ENCODE measurements at places on chromosomes 12 and 14.

GRCh38 chr14:68140076-68140741 lies 320.6 kb downstream of the RAD51B start:
- no peak for DNase-seq

GRCh38 chr14:37129047-37129446 lies 43.4 kb downstream of the SLC25A21 start:
- no peak for DNase-seq

GRCh38 chr12:68641138-68641537 lies 30.4 kb downstream of the RAP1B start:
- peak; percentile 52 for DNase-seq

DNA sequence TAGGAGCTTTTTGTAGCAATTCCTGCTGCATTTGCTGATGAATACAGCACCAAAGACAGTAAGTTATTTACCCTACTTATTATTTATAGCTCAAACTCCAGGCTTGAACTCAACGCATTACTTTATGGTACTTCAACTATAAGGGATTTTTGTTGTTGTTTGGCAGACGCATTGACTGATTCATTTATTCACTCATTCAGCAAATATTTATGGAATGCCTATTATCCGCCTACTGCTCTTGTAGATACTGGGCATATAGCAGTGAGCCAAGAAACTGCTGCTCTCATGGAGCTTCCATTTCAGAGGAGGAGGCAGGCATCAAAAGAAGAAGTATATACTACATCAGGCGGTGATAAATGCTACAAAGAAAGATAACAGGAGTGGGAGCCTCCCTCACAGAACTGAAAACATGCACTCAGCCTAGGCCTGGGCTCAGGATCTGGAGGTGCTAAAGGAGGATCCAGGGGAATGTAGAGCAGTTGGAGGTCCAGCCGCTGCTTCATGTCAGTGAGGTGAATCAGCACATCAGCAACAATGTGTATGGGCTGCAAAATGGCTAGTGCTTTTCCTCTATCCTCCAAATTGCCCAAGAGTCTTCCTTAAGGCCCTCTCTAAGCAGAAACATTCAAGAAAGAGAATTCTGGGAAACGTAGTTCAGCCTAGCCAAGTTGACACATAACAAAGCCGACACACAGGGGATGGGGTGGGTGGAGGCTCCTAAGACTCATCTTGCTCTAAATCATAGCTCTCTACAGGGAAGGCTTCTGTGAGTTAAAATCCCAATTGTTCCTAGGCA lies 157.5 kb downstream of the NRXN3 start:
- no peak for DNase-seq

DNA sequence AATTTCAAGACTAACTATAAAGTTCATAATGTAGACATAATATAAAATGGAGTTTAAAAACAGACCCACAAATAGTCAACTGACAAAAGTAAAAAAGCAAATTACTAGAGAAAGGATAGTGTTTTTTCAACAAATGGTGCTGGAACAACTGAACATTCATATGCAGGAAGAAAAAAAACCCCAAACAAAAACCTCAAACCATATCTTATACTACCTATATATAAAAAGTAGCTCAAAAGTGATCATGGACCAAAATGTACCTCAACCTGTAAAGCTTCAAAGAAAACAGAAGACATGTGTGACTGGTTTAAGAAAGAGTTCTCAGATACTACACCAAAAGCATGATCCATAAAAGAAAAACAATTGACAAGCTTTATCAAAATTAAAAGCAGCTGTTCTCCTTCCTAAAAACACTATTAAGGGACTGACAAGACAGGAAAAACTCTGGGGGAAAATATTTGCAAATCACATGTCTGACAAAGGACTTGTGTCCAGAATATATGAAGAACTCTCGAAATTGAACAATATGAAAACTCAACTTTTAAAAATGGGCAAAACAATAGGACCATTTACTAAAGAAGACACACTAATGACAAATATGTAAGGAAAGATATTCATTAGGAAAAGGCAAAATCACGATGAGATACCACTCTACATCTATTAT lies 22.7 kb upstream of the ARID4A start:
- DNase-seq: no peak

GRCh38 chr12:53975064-53975471 lies 314 bp upstream of the HOTAIR start:
- no peak for DNase-seq

- no peak for DNase-seq
Measured at GRCh38 chr14:100888789-100889315, 14.7 kb downstream of the RTL1 start.

DNA sequence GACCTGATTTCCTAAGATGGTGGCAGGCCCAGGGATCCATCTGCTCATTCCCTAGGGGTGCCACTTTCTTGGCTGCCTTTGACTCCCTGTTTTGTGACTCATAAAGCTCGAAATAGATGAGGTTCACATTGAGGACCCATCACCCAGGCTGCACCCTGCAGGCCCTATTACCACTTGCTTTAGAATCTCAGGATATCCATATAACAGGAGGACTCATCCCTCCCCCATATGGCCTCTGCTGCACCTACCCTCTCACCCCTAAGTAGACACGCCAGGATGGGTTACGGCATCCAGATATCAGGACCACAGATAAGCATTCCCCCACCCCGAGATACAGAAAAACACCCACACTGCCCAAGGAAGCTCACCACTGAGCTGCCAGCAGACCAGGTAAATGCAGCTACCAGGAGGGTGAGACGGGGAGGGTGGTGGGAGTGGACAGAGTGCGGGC lies 155.7 kb downstream of the DPF3 start:
- DNase-seq: no peak

- DNase-seq: peak; percentile 4
Measured at GRCh38 chr12:112848972-112849371, 57.4 kb downstream of the RPH3A start.

DNA sequence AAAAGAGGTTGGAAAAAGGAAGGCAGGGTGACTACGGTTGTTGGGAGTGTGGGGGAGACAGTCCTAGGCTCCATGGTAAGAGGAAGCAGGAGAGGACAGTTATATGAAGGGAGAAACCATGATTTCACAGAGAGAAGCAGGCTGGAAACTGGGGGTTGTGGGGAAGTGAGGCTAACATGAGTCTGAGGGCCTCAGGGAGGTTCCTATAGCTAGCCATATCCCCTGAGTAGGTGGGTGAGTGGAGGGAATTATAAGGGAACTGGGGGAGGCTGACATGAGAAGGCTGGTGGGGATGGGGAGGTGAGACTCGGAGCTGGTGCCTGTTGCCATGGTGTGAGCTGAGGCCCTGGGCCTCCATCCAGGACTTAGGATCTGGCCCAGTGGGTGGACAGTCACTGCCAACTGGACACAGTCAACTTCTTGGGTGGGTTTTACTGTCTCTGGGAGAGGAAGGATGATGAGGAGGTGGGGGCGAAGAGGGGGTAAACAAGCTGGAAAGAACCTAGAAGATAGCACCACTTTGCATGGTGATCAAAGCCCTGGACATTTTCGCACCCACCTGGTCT lies 1.4 kb downstream of the RNASE13 start:
- no peak for DNase-seq

DNA sequence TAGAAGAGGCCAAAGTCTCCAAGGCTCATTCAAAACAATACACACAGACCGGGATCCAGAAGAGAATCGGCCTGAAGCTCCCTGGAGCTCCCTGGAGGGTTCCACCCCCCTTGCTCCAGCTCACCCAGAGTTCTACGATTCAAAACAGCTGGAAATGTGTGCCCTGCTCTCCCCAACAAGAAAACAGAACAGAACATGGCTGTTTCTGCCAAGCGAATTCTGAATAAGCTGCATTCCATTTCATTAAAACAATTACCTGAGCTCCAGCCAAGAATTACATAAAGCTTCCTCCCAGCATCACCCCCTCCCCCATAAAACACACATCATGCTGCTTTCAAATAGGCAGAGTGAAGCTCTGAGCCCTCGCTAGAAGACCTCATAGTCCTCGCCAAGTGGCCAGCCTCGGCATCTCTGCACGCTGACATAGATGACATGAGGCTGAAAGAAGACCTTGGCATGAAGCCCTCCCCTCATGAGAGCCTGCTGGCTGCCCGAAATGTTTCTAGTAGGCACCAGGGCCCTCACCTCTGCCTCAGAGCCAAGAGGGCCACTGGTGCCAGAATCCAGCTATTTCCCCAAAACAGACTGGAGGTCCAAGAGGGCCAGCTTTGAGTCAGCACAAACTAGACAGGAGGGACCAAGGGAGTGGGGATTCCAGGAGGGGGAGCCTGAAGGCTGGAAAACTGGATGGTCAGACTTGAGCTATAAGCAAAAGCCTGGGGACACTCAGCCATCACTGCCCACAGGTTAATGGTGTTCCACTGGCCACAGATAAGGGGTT lies 8.3 kb downstream of the PXN start:
- no peak for DNase-seq

Data from CD4-positive, alpha-beta T cell treated with Interleukin-4 for 1 hour (primary cell).